ENCODE measurements at places on chromosomes 4 and X.

DNA sequence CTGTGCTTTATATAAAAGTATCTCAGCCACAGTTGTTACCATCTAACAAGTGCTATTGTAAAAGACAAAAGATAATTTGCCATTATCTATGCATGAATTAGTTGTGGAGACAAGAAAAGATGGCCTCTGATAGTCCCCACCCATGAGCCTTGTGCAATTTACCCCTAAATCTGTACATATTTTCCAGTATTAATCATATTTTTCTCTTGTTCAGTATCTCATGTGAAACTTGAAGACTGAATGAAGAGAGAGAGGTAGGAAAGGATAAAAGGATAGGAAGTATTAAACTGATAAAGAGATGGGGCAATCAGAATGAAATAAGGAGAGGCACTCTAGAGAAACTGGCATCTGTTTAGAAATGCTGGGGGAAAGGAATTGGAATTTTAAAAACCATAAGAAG, 3.7 kb downstream of the MYOZ2 start:
- no peak for DNase-seq

- DNase-seq, result no peak
These were observed 283.6 kb upstream of the PCDH10 start for GRCh38 chr4:132865458-132865857.

DNA sequence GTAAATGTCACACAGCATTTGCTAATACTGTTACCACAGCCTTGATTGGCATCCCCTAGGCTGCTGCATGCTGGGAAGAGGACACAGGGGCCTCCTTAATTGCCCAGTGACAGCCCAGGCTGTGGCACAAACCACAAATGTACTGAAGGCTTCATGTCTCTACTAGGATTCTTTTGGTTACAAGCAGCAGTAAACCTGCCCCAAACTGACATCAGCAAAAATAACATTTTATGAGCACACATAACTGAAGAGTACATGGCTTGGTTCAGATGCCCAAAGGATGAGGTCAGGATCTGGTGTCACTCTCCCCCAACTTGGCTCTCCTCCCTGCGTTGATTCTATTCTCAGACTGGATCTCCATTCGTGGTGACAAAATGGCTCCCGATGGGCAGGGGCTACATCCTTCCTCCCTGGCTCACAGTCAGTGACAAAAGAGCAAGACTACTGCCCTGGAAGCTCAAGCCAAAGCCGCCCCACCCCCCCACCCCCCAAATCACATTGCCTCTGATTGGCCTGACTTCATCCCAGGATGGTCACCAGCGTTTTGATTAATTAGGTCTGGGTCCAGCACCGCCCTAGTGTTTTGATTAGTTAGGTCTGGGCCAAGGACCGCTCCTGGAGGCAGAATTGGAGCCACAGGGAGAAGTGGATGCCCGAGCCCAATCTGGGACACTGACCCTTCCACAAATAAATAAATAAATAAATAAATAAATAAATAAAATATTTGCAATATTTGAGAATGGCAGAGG, 180.5 kb upstream of the RBPJ start:
- DNase-seq, result no peak

DNA sequence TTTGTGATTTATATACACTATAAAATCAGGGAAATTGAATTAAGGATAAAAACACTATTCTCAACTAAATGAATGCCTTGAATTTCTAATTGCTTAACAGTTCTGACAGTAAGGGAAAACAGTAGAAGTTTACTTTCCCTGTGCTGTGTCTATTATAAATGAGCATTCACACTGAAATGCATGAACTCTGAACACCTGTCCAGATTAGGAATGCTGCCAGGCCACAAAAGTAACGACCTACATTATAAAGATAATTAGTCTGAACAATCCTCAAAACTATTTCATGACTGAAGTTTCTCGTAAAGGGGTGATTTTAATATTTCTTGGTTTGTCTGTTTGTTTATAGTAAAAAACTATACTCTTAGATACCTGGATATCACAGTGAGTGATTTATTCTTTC, 2.0 kb downstream of the NDST3 start:
- no peak for DNase-seq

DNA sequence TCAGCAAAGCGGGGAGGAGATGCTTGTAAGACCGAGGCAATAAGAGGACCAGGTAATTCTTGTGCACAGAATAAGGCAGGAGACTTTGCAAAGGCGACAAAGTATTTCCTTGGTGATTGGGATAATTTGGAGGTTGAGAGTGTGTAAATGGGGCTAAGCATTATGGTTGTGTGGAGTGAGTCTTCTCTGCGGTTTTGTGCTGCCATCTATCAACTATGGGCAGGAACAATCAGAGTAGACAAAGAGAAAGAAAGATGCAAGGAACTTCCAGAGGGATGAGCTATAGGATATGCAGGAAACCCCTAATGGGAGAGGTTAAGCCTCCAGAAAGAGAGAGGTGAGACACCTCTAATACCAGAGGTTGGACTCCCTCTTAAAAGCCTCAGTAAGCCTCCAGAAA, 339.8 kb downstream of the PAPSS1 start:
- no peak for DNase-seq

DNA sequence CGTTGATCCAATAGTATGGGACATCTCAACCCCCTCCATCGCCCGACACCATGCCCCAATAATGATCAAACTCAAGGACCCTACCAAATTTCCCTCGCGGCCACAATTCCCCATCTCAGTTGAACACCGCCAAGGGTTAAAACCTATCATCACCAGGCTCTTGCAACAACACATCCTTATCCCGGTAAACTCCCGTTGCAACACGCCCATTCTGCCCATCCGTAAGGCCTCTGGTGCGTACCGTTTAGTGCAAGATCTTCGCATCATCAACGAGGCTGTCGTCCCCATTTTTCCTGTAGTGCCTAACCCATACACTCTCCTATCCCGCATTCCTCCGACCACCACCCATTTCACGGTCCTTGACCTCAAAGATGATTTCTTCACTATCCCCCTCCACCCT, 960.5 kb downstream of the RPA4 start:
- DNase-seq, result no peak

- DNase-seq, result no peak
These were observed 298.8 kb downstream of the TEX13A start for GRCh38 chrX:104921584-104922205.

DNA sequence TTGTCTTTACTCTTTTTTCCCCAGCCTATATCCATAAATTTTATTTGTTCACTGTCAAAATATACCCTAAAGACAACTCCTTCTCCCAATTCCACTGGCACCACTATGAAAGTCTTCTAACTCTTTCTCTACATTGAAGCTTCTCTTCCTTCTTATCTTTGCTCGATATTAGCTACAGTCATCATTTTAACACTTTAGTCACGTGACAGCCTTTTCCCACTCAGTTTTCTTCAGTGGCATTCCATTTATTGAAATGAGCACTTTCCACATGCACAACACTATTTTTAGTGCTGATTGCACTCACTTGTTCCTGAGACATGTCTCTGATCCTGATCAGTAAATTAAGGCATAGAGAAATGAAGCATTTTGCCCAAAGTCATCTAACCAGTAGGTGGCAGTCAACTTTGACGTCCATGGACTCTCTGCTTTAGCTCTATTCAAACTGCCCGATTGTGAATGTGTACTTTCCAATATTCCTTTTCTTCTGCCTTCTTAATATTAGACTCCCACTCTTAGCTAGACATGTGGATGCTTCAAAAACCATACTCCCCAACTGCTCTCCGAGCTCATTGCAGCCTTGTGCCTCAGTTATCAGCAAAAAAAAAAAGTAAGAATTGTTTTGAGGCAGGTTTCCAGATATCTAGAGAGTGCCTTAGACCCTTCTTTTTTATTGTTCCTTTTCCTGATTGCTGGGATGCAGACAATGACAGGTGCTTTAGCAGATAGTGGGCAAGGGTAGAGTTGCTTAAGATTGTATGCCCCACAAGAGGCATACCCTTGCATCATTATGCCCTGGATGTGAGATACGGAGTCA, 394.4 kb upstream of the ADGRL3 start:
- DNase-seq, result peak; percentile 1

DNA sequence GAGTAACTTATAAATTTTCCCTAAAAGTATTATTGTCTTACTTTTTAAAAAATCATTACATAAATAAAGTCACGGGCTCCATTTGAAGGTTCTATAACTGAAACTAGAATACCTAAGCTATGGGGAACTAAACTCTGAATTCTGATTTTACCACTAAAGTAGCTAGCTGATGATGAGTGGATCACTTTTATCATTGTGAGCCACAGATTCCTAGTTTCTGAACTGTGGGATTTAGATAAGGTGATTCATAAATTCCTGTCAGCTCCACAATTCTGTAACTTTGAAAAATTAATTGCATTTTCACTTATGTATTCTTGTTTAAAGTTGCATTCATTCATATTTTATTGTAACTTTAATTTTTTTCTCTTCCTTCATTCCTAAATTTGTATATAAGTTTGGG, 540.9 kb downstream of the GBA3 start:
- DNase-seq, result no peak

DNA sequence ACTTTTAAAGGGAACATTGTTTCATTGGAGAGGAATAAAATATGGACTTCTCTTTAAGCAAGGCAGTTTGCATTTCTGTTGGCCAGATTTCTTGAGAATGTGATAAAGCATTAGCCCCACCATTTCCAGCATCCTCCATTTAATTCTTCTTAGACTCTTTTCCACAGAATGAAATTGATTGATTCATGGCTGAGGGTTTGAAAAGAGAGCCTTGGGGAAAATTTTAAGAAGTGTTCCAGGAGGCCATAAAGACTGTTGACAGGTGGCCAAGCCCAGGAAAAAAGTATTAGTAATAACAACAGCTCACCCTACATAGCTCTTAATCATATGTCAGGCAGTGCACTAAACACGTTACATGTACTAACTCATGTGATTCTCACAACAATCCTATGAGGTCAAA, 53.4 kb downstream of the SHROOM3 start:
- no peak for DNase-seq

DNA sequence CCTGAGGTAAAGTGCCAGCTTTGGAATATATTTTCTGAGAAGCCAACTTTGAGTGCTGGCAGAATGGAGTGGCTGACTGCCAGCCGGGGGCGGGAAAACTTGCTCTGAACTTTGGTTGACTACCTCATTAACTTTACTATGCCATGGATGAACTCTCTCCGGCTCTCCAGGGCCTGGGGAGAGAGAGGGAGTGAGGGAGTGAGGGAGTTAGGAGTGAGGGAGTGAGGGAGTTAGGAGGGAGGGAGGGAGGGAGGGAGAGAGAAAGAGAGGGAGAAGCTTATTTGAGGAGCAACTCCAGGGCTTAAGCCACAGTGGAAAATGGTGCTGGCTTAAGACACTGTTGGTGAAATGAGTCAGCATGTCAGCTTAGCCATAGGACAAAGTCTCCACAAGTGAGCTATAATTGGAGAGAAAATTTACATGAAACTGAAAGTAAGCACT, 280.9 kb upstream of the RPS6KA3 start:
- no peak for DNase-seq

- DNase-seq, result no peak
These were observed 13.7 kb downstream of the ZBTB33 start for GRCh38 chrX:120264341-120264740.

DNA sequence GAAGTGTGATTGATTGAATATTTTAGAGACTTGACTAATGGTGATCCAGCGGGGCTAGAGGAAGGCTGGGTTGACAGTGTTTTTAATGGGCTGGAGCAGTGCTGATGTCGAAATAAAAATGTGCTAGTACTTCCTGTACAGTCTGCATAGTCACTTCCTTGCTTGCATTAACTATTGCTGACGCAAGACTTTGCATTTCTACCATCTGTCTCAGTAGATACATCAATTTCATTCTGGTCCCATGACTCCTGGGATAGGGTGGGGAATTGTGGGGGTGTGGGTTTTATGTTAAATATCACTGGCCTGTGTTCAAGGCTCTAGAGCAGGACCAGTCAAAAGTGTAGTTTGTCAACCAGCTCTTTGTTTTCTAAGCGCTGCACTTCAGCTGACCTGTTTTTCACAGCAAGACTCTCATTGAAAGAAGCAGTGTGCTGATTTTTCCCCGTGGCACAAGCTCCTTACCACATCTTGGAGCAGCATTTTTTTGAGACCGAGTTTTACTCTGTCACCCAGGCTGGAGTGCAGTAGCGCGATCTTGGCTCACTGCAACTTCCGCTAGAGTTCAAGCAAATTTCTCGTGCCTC, 35.2 kb upstream of the PHEX start:
- DNase-seq, result no peak

- DNase-seq, result no peak
These were observed 365.7 kb upstream of the CPEB2 start for GRCh38 chr4:14636563-14636962.

- no peak for DNase-seq
These were observed at the start of gene SERTM2 for GRCh38 chrX:111511477-111511876. SERTM2 (plus strand) TSS chrX:111511645; CDS start chrX:111518858, 7,213 bp downstream.

- DNase-seq, result no peak
These were observed 29.3 kb upstream of the BCOR start for GRCh38 chrX:40127052-40127451.

- DNase-seq, result no peak
These were observed 63.1 kb upstream of the FREM3 start for GRCh38 chr4:143763587-143763986.

GRCh38 chr4:94762326-94762725, 4.6 kb downstream of the BMPR1B start:
- DNase-seq, result no peak

DNA sequence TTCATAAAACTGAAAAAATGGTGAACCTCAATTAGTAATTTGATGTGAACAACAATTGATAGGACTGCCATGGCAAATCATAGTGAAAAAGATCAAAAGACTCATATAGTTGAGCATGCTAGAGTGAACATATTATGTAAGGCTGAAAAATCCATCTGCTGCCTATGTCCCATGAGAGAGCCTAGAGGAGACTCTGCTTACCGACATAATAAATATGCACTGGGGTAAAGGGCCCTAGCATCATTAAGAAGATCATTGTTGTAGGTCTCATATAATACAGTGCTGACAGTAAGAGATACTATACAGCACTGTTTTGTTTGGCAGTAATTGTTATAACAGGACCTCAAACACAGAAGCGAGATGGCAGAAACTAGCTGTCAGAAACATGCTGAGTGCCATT, 229.0 kb downstream of the PABPC4L start:
- no peak for DNase-seq

DNA sequence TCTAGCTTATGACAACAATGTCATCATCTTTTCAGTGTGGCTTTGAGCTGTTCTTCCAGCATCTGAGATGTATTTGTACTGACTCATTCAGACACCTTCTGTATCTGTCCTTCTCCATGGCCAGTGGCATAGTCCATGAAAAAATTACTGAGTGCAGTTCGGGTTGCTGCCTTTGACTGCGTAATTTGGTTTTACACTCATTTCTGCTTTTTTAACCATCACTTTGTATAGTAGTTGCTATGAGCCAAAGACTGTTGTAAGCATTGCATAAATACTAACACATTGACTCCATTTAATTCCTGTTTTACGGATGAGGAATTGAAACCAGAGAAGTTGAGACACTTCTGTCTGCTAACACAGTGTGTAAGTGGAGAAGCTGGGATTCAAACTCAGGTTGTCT, 190.7 kb upstream of the MID1 start:
- DNase-seq, result no peak

GRCh38 chrX:64265265-64265664, 34.9 kb upstream of the ASB12 start:
- DNase-seq, result no peak
